ENCODE measurements at places on chromosomes 13 and 19. TPM values are rescaled to one million over a fixed set of nuclear protein-coding genes. Genes with fewer than 3 reads are reported as not detected.
A peak's percentile ranks its signal among the peaks of the same experiment; 100 is the strongest.

FBXL3 gene
- 21.8 TPM for total RNA-seq

SELENOV gene
- 6.5 TPM for total RNA-seq

MISP3 gene
- 3.0 TPM for total RNA-seq

MYDGF gene
- 42.5 TPM for total RNA-seq

CYSLTR2 gene
- 0.47 TPM for total RNA-seq

RFPL4AL1 gene
- total RNA-seq = not detected

GRCh38 chr19:3849092-3849491, 19.7 kb downstream of the ZFR2 start:
- DNase-seq = no peak

DNA sequence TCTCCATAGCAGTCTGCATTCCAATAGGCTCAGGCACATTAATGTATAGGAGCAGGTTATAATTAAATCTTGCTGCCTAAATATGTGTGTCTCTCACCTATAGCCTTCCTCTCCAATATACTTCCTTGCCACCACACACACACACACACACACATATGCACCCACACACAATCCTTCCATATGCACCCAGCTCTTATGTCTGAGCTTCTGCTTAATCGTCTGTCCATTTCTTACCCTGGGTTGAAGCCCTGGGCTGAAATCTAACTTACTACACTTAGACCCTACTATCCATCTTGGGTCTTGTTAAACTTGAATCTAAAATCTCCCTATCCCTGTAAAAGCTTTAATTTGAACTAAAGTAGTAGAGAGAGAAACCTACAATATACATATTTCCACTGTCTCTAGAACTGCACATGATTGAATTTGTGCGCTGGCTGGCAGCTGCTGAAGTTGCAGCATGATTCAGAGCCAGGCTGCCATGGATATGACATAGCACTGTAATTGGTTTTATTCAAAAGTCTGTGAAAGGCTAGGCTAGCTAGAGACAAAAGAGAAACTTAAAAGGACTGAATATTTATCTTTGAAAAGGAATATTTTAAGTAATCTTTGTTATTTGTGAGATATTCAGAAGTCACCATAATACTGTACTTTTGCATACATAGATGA, 25.7 kb upstream of the FREM2 start:
- no peak for DNase-seq

DNA sequence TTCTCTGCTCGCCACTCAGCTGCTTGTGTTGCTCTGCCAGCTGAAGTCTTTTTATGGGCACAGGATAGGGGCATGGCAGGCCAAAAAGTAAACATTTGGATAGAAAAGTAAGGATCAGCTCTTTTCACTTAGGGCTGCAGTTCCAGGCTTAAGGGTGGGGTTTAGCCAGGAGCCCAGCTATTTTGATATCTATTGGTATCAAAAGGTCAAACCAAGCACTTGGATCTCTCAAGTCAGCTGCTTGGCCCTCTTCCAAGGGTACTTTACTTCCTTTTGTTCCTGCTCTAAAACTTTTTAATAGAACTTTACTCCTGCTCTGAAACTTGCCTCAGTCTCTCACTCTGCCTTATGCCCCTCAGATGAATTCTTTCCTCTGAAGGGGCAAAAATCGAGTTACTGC, 55.7 kb upstream of the ABCC4 start:
- DNase-seq = no peak

DNA sequence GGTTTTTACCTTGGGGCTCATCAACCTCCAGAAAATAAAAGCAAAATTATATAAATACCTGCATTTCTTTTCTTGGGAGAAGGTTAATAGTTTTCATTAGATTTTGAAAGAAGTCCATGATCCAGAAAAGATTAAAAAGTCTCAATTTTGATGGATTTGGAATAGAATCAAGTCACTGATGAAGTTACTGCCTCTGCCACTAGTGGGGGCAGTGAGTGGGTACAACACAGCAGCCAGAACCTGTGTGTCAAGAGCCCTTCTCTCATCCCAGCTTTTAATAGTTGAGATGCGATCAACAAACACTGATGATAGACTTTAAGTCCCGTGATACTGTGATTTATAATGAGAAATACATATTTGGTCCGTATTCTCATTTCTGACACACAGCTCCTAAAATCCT, 686.7 kb downstream of the DIAPH3 start:
- DNase-seq = no peak

DNA sequence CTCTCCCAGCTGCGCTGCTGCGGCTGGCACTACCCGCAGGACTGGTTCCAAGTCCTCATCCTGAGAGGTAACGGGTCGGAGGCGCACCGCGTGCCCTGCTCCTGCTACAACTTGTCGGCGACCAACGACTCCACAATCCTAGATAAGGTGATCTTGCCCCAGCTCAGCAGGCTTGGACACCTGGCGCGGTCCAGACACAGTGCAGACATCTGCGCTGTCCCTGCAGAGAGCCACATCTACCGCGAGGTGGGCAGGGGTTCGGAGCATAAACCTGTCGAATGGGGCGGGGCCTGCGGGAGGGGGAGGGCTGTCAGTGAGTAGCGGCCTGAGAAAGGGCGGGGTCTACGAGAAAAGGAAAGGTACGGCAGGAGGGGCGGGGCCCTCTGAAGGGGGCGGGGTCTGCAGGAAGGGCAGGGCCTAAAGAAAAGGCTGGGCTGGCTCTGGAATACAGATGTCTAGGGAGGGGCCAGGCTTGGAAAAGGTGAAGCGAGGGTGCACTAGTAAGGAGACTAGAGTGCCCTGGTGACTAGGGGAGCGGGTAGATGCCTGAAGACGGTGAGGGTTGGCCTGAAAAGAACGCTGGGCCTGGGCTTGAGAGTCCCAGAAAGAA, 3.6 kb downstream of the CD37 start:
- DNase-seq = peak; percentile 88

- no peak for DNase-seq
Measured at GRCh38 chr13:97883396-97883795, 70.1 kb upstream of the IPO5 start.

GRCh38 chr13:98869408-98870090, 108.3 kb downstream of the DOCK9 start:
- no peak for DNase-seq

DNA sequence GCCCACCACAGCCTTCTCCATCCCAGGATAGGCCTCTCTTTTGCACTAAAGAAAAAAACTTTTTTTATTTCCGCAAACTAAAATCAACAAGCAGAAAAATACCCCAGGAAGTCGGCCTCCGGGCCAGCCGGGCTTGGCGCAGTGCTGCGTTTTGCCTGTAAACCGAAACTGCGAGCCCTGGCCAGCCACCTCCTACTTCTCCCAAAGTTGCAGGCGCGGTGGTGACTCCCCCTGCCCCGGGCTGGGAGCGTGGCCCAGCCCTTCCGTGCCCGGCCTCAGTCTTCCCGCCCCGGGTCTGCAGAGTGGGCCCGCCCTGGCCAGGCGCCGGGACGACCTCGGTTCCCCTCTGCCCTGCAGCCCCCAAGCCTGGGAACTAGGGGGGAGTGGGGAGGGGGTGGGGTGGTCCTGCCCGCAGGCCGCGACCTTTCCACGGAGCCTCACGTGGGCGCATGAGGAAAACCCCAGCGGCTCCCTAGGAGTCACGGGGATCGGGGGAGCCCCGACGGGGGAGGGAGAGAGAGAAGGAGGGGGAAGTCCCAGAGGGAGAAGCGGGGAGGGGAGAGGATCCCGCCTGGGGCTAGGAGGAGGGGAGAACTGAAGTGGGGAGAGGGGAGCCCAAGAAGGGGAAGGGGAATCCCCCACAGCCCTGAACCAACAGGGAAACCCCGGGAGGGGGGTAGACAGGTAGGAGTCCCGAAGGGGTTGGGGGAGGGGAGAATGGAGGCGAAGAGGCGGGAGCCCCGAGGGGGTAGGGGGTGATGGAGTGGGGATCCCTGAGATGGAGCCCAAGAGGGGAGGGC, 3.0 kb downstream of the GADD45B start:
- no peak for DNase-seq

Data from progenitor cell of endocrine pancreas (in vitro differentiated cells).